Progenitor cell of endocrine pancreas (in vitro differentiated cells): ENCODE measurements at places on chromosomes 2 and 18. TPM values are rescaled to one million over a fixed set of nuclear protein-coding genes. Genes with fewer than 3 reads are reported as not detected.
A peak's percentile ranks its signal among the peaks of the same experiment; 100 is the strongest.

The SLC9A4 gene
- 0.62 and 0.93 TPM in 2 replicates for total RNA-seq

- no peak for DNase-seq
Observed at GRCh38 chr2:182545420-182546167, 118.8 kb upstream of the PDE1A start.

GRCh38 chr2:201216918-201217317, 34.0 kb downstream of the CASP10 start:
- no peak for DNase-seq

GRCh38 chr2:99708231-99708630, 218.4 kb upstream of the REV1 start:
- DNase-seq, result no peak

The BOLA3 gene
- 23.8 and 24.8 TPM in 2 replicates for total RNA-seq

DNA sequence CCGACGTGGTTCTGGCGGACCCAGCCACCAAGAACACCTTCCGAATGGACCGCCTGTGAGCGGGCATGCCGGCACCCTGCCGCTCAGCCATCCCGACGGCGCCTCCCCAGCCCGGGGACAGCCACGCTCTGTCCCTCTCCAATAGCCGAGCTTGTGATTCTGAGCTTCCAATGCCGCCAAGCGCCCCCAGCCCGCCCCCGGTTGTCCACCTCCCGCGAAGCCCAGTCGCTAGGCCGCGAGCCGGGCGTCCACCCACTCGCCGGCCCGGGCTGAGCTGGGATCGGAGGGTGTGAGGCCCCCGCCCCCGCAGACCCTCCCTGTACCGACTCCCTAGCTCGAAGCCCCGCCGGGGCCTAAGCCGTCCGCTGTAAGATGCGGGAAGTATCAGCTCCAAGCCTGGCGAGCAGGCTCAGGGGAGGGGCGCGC, 1195.1 kb upstream of the CHAC2 start:
- no peak for DNase-seq

The ATG4B gene
- total RNA-seq, result 142 and 143 TPM in 2 replicates

DNA sequence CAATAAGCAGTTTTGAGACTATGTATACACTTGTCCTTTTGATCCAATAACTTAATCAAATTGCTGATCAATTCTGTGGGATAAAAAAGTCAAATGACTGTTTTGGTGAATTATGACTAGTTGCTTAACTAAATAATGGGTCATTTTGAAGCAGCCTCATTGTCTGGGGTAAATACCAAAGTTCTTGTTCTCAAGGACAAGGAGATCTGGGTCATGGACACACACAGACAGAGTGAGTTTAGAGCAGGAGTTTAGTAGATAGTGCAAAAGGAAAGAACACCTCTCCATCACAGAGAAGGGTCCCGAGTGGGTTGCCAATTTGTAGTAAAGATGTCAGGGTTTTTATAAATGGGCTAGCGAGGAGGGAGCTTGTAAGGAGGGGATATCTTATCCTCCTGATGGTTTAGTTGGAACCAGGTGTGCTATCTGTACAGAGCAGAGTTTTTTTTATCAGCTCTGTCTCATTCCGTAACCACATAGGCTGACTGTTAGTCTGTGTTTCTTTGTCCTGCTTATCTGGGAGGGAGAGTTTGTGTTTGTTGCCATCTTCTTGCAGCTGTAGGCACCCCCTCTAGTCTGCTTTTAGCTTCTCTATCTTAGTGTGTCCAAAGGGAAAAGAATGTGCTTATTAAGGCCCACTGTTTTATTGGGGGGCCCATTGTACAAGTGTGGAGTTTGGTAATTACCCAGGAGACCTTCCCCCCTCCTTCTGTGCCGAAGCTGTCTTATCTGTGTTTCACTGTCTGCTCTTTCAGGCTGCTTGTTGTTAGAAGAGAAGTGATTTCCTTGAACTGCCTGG, 48.7 kb upstream of the C1GALT1C1L start:
- no peak for DNase-seq

DNA sequence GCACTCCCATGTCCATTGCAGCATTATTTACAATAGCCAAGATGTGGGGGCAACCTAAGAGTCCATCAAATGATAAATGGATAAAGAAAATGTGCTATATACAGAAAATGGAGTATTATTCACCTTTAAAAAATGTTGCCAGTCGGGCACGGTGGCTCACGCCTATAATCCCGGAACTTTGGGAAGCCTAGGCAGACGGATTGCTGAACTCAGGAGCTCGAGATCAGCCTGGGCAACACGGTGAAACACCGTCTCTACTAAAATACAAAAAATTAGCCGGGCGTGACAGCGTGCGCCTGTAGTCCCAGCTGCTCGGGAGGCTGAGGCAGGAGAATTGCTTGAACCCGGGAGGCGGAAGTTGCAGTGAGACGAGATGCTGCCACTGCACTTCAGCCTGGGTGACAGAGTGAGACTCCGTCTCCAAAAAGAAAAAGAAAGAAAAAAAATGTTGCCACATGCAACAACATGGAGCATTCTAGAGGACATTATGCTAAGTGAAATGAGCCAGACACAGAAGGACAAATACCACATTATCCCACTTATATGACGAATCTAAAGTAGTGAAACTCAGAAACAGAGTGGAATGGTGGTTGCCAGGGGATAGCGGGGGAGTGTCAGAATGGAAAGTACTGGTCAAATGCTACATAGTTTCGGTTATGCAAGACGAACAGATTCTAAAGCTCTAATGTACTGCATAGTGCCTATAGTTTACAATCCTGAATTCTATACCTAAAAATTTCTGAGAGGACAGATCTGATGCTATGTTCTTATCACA, 1385.6 kb upstream of the TMEFF2 start:
- no peak for DNase-seq

DNA sequence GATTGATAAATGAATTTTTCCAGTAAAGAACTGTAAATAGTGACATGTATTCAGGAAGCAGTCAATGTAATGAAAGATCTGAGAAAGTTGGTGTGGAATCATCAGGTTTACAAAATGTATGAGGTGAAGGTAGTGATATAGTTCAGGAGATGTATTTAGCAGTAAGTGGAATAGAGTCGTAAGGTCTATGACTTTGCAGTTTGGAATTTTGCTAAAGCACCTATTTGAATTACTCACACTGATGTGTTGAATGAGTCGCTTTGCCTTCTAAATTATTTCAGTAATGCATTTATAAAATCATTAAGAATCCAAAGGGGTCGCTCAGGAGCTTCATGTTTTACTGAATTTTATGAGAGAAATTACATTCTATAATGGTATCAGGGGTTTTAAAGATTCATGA, 713.7 kb downstream of the DSC3 start:
- no peak for DNase-seq

The SULT1C2 gene
- total RNA-seq, result 15.4 and 16.3 TPM in 2 replicates

DNA sequence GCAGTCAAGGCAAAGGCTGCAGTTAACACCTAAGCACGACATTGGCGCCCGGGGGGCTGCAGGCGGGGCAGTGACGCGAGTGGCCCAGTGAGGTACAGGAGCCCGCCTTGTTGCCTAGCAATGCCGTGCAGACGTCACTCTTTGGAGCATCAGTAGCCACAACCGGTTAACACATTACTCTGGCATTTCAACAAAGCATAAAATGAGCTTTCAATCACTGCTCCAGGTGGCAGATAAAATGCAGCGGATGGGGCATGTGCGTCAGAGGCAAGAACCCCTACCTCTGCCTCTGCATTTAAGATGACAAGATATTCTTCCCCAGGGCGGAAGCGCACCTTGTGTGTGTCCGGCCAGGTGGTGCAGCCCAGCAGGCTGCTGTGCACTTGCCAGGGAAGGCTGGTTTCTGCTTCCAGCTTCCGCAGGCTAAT, 139.4 kb downstream of the MTCL1 start:
- no peak for DNase-seq

The PLGLB1 gene
- total RNA-seq, result 6.9 and 8.6 TPM in 2 replicates

- no peak for DNase-seq
Observed at GRCh38 chr2:84880645-84881521, at the start of gene TRABD2A. TRABD2A (minus strand) TSS chr2:84881084; CDS start chr2:84881039, 45 bp downstream.

The CYBRD1 gene
- total RNA-seq, result 2.3 and 2.5 TPM in 2 replicates

The RNF125 gene
- total RNA-seq, result 2.6 and 2.8 TPM in 2 replicates

- no peak for DNase-seq
Observed at GRCh38 chr2:132495881-132496280, 79.3 kb downstream of the GPR39 start.

The LONRF2 gene
- total RNA-seq, result 8.4 and 9.2 TPM in 2 replicates

GRCh38 chr18:60664736-60665135, 292.2 kb upstream of the MC4R start:
- no peak for DNase-seq

GRCh38 chr2:223148516-223148915, 96.5 kb downstream of the KCNE4 start:
- DNase-seq, result no peak

The HSPE1 gene
- 180 and 185 TPM in 2 replicates for total RNA-seq

The VWC2L gene
- 0.16 TPM in 1 of 2 replicates, not detected in the other for total RNA-seq

DNA sequence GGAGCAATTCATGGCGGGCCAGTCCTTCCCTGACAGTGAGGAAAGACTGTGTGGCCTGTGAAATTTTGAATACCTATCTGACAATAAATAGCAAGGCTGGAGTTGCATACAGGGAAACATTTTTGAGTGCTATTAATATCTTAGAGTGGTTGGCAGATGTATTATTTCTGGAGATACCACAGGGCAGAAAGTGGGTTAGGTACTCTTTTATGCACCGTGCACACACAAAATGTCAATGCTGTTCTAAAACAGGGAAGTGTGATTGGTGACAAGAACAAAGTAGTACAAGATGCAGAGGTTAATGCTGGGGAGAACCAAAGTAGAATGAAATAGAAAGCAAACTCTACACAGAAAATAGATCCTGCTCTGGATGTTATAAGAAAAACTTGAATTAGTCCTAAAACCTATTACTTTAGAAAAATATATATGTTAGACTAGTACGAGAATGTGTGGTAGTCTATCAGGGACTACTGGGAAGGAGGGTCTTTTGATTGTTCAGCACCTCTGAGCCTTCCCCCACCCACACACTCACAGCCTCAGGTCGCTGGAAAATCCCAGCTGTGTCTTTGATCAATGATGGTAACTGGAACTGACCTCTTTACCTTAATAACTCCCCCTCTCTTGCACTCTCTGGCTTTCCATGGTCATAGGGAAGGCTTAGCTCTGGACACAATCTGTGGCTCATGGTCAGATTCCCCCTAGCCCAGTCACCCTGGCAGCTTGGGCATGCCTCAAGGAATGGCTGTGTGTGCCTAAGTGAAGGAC, 58.2 kb downstream of the SERPINB8 start:
- DNase-seq, result no peak

The DPP10 gene
- 44.6 and 44.9 TPM in 2 replicates for total RNA-seq

DNA sequence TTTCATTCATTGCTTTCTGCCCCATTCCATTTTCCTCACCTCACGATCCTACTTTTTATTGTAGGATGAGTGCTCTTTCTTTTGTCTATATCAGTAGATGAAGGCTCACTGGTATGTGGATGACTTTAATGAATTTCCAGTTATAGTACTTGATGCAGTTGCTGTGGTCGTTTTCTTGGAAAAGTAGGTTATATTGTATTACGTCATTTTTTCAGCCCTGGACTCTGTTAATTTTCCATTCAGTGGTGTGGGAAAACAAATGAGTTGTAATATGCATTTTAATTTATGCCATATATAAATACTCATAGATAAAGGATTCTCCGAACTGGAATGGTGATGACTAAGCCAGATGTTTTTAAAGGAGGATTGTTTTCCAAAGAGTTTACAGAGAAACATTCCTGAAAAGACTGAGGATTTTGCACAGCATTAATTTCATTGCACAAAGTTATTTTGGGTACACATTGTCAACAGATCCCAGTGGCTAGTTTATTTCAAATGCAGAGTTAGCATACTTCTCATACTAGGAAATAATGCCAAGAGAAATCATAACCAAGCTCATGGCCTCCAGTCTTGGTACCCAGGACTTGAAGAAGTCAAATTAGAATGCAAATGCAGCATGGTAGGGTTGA, 189.7 kb downstream of the PAX3 start:
- no peak for DNase-seq

GRCh38 chr2:75822336-75822735, 111.6 kb upstream of the GCFC2 start:
- no peak for DNase-seq

The SH3BP4 gene
- total RNA-seq, result 45.7 and 49.0 TPM in 2 replicates

GRCh38 chr2:171723716-171724683, 36.7 kb downstream of the DYNC1I2 start:
- DNase-seq, result no peak

DNA sequence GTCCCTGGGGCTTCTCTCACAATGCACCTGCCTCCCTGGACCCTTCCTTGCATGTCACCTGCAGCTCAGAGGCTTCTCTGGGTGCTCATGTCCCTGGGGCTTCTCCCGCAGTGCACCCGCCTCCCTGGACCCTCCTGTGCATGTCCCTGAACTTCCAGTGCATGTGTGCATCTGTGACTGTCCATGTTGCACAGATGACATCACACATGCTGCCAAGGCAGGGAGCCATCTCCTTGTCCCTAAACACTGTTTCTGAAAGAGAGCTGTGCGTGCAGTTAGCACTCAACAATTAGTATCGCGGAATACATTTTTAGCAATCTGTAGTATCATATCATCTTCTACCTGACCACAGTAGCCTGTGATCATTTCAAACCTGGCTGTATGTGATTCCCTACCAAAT, 216.4 kb upstream of the PXDN start:
- DNase-seq, result no peak

DNA sequence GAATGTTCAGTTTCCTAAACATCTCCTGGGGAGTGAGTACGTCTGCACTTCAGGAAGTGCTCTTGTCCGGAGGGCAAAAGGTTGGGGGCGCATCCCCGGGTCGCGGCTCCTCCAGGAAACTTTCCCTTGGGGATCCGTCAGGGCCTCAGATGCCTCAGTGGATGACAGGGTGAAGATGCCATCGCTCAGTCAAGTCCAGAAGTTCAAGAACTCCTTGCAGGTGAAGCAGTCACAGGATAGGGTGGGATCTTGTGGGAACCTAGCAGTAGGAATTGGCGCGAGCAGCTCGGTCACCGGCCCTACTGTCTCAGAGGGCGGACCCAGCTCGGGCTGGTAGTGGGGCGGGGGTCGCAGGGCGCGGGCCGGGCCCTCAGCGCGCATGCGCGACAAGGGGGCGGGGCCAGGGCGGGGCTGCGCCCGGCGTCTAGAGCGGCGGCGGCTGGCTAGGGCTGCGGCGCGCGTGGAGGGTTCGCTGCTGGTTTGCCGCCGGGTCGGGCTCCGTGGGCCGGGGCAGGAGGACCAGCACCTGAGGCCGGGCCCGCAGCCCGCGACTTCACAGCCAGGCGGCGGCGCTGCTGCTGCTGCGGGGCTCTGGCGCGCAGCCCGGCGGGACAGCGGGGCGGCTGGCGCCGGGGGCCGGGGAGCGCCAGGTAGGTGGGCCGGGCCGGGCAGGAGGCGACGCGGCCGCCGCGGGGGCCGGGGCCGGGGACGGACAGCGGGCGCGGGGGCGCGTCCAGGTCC, at the start of gene INPP4A:
INPP4A (plus strand) TSS at position 423 of the 741 bp plus-strand sequence. CDS start 75,191 bp downstream, outside the sequence.
- peak; percentile 85 for DNase-seq

DNA sequence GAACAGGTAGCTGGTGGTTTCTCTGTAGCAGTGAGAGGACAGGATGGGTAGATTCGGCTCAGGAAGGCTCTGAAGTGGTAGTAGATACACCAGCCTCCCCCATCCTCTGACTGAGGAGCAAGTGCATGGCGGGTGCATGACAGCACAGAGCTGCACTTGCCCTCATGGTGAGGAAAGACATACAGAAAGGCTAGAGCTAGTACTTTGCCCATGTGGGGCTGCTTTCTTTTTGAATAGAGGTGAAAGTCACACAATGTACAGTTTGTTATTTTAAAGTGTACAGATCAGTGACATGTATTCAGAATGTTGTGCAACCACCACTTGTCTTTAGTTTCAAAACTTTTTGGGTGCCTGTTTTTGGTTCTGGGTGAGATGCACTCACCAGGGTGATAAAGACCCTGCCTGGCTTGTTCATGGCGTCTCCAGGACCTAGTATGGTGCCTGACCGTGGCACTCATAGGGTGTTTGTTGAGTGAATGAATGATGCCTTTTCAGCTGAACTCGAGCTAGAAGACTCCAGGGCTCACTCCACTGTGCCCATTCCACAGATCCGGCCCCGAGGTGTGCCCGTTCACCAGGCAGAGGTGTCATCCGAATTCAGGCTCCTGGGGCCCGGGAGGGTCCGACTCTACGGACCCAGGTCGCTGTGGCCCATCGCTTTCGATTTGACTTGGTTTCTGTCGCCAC, 421 bp upstream of the VAMP5 start:
- no peak for DNase-seq
